Activated CD4-positive, alpha-beta T cell treated with anti-CD3 and anti-CD28 coated beads for 36 hours (primary cell): ENCODE measurements at places on chromosomes 6 and 20. TPM values are rescaled to one million over a fixed set of nuclear protein-coding genes. Genes with fewer than 3 reads are reported as not detected.
A peak's percentile ranks its signal among the peaks of the same experiment; 100 is the strongest.

DNA sequence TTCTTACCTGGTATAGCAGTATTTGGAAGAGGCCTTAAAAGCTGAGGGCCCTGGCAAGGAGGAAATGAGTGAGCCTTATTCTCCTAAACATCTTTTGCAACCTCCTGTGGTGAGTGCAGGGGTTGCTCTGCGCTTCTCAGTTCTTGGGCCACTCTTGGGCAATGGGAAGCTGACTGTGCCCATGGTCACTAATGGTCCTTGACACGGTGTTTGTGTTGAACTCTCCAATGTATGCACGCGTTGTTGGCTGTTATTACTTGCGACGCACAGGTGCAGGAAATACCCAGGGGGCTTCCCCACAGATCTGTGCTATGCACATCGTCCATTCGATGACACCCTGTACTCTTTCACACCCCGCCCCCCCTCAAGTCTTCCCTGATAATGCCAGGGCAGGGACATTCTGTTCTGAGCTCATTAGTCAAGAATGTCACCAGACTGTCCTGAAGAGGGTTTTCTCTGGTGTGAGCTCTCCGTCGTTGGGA lies 79.7 kb downstream of the EDN1 start:
- no peak overlapping the region for H3K4me3 ChIP-seq
- H3K36me3 ChIP-seq: no peaks in the 10 kb centered on the region
- H3K4me1 ChIP-seq: no peaks in the 10 kb centered on the region
- H3K27ac ChIP-seq: no peak overlapping the region

Gene TINAG
- total RNA-seq: not detected

DNA sequence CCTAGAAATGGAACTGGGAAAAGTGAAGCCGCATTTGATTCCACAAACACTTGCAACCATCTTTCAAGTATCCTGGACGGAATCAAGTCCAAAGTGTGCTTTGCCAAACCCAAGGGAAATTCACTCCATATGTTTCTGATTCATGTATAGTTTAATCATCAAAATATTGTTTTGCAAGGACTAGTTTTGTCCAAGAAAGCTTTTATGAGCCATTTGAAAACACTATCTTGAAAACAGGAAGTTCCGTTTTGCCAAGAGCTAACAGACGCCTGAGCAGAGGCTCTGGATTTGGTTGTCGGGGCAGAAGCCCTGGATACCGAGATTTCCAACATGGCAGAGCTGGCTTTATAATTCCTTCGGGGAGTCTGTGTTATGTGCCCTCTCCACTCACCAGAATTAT lies 251.1 kb downstream of the PHACTR1 start:
- no peak overlapping the region for H3K4me3 ChIP-seq
- DNase-seq: no peak
- H3K27me3 ChIP-seq: peaks cover 20% of the 10 kb centered on the region
- H3K36me3 ChIP-seq: no peaks in the 10 kb centered on the region
- peaks cover 7% of the 10 kb centered on the region for H3K4me1 ChIP-seq
- H3K27ac ChIP-seq: no peak overlapping the region

GRCh38 chr6:90892271-90892670 lies 305.4 kb upstream of the MAP3K7 start:
- H3K36me3 ChIP-seq: no peaks in the 10 kb centered on the region
- H3K4me3 ChIP-seq: no peak overlapping the region
- no peaks in the 10 kb centered on the region for H3K4me1 ChIP-seq
- no peak for DNase-seq

GRCh38 chr20:31508517-31509244 lies 5.6 kb upstream of the HM13 start:
- no peaks in the 10 kb centered on the region for H3K4me1 ChIP-seq
- no peaks in the 10 kb centered on the region for H3K36me3 ChIP-seq
- peaks cover 12% of the 10 kb centered on the region for H3K27me3 ChIP-seq
- H3K27ac ChIP-seq: no peak overlapping the region
- DNase-seq: no peak

DNA sequence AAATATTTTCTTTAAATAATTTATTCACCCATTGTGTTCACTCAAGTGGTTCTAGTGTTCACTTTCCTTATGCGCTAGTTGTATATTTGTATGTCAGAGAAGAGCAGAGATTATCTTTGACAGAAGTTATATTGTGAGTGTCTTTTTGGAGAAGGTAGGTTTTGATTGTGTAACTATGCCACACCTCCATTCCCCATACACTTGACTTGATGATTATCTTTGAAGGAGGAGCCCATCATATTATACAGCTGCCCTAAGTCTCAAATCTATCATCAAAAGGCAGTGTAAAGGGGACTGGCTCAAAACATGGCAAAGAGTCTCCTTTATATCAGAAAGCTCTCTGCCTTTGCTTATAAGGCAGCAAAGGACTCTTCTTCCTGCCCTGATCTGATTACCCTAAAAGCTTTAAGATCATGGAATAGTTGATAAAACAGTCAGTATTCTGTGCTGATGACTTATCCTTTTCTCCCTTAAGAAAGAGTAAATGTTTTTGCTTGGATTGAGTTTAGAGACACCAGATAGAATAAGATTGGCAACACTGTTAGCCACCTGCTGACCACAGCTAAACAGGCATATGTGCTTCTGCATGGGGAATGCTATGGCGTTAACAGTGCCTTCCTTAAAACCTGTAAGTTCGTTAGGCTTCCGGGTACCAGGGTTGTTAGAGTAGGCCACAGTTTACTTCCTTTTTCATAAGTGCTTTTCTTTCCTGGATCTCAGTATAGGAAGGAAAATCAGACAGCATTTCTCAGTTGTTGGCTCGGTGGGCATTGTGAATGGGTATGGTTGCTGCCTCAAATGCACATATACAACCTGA lies 22.6 kb downstream of the TOP1 start:
- no peaks in the 10 kb centered on the region for H3K27me3 ChIP-seq
- peaks cover 30% of the 10 kb centered on the region for H3K36me3 ChIP-seq
- DNase-seq: no peak
- H3K27ac ChIP-seq: peak overlapping the region; percentile 75
